Left cardiac atrium (tissue), 4 donors: ENCODE measurements at places on chromosomes 1 and 21. TPM values are rescaled to one million over a fixed set of nuclear protein-coding genes. Genes with fewer than 3 reads are reported as not detected.

The SNX7 gene
- total RNA-seq: 19.7 TPM

- peak; percentile 83 for DNase-seq
Observed at GRCh38 chr1:111516005-111516535, 12.6 kb upstream of the ADORA3 start.

DNA sequence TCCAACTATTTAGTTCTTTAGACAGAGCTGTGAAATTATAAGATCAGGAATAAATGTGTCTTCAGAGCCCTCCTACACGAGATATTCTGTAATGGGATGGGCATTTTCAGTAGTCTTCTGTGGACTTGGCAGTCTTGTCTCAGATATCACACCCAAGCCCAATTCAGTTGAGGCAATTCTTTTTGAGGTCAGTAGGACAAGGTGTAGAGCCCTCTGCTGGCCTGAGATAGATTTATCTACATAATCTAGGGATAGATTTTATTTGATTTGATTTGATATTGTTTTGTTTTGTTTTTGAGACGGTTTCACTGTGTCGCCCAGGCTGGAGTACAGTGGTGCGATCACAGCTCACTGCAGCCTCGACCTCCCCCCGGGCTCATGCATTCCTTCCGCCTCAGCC lies 77.5 kb downstream of the FMN2 start:
- no peak for DNase-seq

The NUP210L gene
- total RNA-seq: 0.74 TPM

The CPTP gene
- total RNA-seq: 31.8 TPM

DNA sequence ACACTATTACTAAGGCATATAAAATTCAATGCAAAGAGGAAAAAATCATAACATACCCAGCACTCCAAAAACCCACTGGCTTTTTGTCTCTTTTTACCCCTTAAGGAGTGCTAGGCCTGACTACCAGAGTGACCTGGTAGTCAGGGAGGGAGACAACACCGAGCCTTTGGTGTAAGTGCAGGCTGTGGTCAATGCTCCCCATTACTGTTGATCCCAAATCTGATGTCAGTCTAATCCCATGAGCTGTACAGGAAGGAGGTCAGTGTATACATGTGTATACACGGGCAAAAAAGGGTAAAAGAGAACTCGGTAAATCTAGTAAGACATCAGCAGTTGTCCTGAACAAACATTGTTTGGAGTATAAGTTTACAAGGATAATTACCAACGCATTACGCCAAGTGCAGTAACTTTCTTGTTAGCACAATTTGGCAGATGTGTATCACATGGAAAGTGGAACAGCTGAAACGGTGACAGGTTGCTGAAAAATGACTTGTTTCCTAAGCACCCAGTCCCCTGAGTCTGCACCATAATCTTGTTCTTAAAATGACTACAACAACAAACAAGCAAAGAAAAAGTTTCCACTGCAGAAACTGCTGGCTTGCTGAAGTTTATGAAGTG lies 217.9 kb downstream of the KCNH1 start:
- no peak for DNase-seq

- no peak for DNase-seq
Observed at GRCh38 chr1:147570907-147571306, 29.6 kb downstream of the BCL9 start.

The OR2L3 gene
- total RNA-seq: not detected
